ENCODE measurements at places on chromosomes 6 and 20. TPM values are rescaled to one million over a fixed set of nuclear protein-coding genes. Genes with fewer than 3 reads are reported as not detected.

GRCh38 chr20:54086507-54087039, 16.2 kb upstream of the BCAS1 start:
- no peak overlapping the region for H3K27ac ChIP-seq
- no peaks in the 10 kb centered on the region for H3K27me3 ChIP-seq
- H3K4me1 ChIP-seq = no peaks in the 10 kb centered on the region
- H3K4me3 ChIP-seq = no peak overlapping the region
- H3K36me3 ChIP-seq = no peaks in the 10 kb centered on the region

GRCh38 chr6:151432651-151433050, 19.3 kb downstream of the RMND1 start:
- H3K36me3 ChIP-seq = peaks cover 67% of the 10 kb centered on the region
- no peak overlapping the region for H3K4me3 ChIP-seq
- no peaks in the 10 kb centered on the region for H3K4me1 ChIP-seq
- DNase-seq = no peak
- no peaks in the 10 kb centered on the region for H3K27me3 ChIP-seq

The PRSS35 gene
- total RNA-seq = 1.3 TPM

DNA sequence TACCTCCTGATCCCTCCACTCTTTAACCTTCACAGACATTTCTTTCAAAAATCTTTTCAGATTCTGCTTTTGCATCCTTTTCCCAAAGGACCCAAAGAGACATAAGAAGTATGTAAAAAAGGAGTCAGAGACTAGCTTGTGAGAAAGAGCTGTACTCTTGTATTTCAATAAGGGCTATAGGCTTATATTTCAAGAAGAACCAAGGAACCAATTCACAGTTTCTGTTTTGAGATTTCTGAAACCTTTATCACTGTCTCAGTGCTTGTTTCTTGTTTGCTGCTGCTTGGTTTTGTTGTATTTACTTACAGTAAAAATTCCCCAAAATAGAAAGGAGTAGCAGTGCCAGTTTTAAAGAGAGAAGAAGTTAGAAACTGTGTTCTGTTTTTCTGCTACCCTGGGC, 461.6 kb upstream of the ID4 start:
- no peaks in the 10 kb centered on the region for H3K4me1 ChIP-seq
- H3K27me3 ChIP-seq = no peaks in the 10 kb centered on the region
- no peak for DNase-seq
- no peaks in the 10 kb centered on the region for H3K36me3 ChIP-seq

DNA sequence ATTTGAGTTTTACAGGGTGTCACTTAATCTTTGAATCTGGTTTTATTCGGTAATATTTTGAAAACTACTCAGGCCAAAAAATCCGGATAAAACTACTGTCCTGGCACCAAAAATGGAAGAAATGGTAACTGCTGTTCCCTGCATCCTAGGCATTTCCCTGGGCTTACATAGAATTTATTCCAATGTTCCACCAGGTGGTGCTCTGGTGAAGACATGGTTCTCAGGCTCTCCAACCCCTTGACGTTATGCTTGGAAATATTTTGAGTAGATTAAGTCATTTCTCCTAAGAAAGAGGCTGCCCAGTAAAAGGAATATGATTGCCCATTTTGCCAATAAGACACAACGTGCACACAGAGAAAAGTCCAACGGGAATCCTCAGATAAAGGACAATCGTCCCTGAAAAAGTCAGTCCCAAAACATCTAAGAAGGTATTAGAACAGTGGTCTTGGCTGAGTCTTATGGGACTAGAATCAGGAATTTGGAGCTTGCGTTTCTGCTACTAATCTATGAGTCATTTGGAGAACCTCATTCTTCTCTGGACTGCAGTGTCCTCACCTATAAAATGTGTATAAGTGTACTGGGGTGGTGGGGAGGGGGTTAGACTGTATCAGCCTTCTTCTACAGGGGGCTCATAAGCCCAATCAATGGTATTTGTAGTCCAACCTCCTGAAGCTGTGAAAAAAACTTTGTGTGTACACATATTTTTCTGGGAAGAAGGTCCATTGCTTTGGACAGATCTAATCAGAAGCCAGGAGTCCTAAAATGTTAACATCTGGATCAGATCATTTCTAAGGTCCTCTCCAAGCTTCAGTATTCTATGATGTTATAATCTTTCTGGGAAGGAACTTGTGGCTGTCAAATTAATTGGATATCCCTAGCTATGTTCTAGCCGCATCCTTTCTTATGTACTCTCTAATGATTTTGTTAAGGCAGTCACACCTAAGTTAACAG, 131.0 kb upstream of the BMP2 start:
- H3K27me3 ChIP-seq = no peaks in the 10 kb centered on the region
- no peak overlapping the region for H3K4me3 ChIP-seq
- no peak overlapping the region for H3K27ac ChIP-seq
- H3K4me1 ChIP-seq = peaks cover 4% of the 10 kb centered on the region
- no peaks in the 10 kb centered on the region for H3K36me3 ChIP-seq
- no peak for DNase-seq

GRCh38 chr6:12336121-12336971, 46.2 kb downstream of the EDN1 start:
- no peak overlapping the region for H3K4me3 ChIP-seq
- H3K4me1 ChIP-seq = peaks cover 7% of the 10 kb centered on the region
- DNase-seq = no peak

DNA sequence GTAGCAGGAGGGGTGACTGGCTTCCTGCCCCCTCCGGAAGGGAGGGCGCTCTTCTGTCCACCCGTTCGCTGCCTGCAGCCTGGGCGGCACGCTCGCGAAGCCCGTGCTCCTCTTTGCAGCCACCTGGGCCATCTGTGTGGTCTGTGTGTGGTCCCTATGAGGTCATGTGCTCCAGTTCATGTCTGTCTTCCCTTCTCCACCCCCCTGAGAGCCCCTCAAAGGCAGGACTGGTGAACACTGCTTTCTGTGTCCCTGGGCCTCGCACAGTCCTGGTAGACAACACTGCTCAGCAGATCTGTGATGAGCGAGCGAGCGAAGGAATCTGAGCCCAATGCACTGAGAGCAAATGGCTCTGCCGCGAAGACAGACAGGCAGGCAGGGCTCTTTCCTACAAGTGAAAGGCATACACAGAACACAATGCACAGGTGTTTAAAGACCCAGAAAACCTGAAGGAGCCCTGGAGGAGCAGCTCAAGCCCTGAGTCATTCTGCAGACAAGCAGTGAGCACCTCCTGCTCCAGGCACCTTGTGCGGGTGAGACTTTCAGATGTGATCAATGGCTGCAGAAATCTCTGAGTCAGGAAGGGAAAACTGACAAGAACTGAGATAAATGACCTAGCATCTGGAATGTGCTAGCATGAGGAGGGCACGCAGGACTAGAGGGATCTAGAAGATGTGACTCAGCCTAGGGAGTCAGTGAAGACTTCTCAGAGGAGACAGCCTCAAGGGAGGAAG, 27.1 kb downstream of the PPP1R3G start:
- no peak overlapping the region for H3K4me3 ChIP-seq
- no peaks in the 10 kb centered on the region for H3K36me3 ChIP-seq
- no peaks in the 10 kb centered on the region for H3K4me1 ChIP-seq
- no peaks in the 10 kb centered on the region for H3K27me3 ChIP-seq

DNA sequence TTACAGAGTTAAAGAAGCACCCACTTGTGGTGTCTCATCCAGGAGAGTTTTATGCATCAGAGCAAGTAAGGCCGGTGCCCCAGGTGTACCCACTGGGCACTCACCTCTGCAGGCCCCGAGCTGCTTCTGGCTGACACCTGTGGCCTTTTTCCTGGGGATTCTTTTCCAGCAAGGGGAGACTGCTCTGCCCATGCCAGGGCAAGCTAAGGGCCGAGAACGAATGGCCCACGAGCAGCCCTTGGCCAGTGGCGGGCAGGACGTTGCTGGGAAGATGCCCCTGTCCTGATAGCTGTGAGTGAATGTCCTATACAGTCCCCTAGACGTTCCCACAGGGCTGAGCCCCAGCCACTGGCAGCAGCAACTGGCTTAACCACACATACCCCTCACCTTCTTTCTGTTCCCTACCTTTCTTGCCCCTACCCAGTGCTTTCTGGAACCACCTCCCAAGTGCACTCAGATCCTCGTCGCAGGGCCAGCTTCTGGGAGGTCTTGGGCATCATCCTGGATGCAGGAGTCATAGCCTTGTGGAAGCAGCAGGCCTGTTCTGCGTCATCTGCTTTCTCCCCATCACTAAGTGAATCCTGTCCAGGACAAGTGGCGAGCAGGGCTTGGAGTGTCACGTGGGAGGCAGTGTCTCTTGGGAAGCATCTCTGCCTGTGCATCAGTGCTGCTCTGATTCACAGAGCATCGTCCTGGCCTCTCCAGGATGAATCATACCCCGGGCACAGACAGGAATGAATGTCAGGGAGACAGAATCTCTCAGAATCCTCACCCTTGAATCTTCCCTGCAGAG, 32.5 kb downstream of the SYNDIG1 start:
- H3K4me1 ChIP-seq = no peaks in the 10 kb centered on the region
- H3K27ac ChIP-seq = no peak overlapping the region
- no peaks in the 10 kb centered on the region for H3K36me3 ChIP-seq
- H3K27me3 ChIP-seq = peaks cover 7% of the 10 kb centered on the region
- no peak overlapping the region for H3K4me3 ChIP-seq

DNA sequence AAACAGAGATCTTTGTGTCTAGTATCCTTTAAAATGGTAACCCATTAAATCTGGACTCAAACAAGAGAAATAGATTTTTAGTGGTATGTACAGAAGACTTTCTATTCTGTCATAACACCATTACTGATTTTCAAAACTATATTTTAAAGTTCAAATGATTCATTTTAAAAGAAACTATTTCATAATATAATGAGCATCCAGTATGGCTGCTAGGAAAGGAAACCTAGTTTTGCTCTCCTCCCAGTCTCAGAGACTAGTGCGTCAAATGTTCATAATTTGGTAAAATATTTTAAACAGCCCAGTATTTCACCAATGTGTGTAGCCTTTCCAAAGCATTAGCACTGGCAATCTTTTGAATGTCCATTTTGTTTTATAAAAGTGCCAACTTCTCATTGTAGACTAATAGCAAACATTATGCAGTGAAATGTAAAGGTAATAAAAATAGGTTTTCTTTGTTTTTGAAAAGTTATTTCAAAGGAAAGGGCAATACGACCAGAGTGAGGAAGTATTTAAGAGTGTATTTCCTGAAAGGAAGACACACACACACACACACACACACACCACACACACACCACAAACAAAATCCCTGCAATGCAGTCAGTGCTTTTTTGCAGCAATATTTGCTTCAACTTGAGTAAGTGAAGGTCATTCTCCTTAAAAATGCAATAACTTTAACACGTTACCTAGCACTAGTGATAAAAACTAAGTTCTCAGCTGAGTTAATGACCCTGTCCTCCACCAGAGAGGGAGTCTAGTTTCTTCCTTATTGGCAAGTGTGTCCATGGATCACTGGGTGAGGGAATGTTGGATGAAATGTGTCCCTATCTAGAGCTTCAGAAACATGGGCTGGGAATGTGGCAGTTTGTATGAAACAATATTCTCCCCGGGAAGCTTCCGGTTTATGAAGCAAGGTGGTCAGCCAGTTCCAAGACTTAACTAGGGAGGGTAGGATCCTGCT, 4.6 kb downstream of the PPP1R3G start:
- DNase-seq = no peak
- no peak overlapping the region for H3K4me3 ChIP-seq

The HUS1B gene
- 1.0 TPM for total RNA-seq

The ZFP57 gene
- total RNA-seq = not detected

DNA sequence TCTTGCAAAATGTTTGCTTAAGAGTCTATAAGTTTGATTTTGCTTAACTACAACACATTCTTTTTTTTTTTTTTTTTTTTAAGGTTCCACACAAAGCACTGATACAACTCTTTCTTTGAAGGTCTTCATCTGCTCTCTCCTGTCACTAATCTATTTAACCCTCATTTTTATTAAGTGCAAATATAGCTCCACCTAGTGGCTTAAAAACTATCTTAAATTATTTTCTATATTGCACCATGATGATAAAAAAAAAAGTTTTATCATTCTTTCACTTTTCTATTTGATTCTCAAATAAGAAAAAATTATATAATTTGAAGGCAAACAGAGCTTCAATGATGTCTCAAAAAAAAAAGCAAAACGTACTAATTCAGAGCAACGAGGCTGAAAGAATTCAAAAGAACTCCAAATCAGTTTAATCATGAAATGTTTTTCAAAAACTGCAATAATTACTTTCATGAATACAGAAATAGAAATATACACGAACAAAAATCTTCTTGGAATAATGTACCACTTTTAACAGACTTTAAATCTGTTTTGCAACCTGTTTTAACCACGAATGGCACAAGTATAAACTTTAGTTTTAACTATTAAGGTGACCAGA, 12.8 kb downstream of the ESF1 start:
- no peaks in the 10 kb centered on the region for H3K4me1 ChIP-seq
- H3K27me3 ChIP-seq = no peaks in the 10 kb centered on the region
- H3K36me3 ChIP-seq = peaks cover 91% of the 10 kb centered on the region
- H3K27ac ChIP-seq = no peak overlapping the region
- no peak overlapping the region for H3K4me3 ChIP-seq
- no peak for DNase-seq

DNA sequence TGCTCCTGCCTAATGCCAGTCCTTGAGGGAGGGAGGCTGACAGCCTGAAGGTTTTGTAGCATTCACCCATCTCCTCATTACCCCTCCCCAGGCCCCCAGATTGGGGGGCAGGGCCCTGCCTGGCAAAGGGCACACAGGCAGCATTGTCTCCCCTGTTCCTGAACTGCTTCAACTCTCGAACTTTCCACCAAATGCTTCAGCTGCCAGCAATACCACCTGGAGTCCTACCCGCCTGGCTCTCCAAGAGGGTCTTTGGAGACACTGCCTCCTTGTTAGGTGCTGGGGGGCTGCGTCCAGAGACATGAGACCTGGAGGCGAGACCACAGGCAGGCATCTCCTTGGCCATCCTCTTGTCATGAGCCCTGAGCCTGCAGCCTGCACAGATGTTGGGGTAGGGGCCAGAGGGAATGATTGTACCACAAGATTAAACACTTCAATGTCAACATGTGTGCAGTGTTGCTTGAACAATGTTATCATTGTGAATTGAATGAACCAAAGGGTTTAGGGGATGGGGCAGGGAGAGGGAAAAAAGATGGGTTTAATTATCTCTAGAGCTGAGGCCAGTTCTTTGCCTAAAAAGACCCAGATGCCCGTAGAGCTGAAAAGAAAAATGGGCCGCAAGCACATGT, 25.0 kb downstream of the BMP7 start:
- no peak overlapping the region for H3K27ac ChIP-seq
- no peaks in the 10 kb centered on the region for H3K4me1 ChIP-seq
- H3K36me3 ChIP-seq = no peaks in the 10 kb centered on the region
- no peak for DNase-seq
- no peaks in the 10 kb centered on the region for H3K27me3 ChIP-seq

Measured in upper lobe of right lung (tissue), 1 donor.